ENCODE measurements at places on chromosomes 6 and 20.

GRCh38 chr6:33955566-33955965 lies 151.8 kb upstream of the MLN start:
- DNase-seq: no peak

- DNase-seq: peak; percentile 61
Measured at GRCh38 chr6:328136-328670, 35.9 kb downstream of the DUSP22 start.

GRCh38 chr6:12049165-12049564 lies 37.1 kb downstream of the HIVEP1 start:
- DNase-seq: no peak

GRCh38 chr20:58130156-58130555 lies 98.3 kb downstream of the ANKRD60 start:
- no peak for DNase-seq

DNA sequence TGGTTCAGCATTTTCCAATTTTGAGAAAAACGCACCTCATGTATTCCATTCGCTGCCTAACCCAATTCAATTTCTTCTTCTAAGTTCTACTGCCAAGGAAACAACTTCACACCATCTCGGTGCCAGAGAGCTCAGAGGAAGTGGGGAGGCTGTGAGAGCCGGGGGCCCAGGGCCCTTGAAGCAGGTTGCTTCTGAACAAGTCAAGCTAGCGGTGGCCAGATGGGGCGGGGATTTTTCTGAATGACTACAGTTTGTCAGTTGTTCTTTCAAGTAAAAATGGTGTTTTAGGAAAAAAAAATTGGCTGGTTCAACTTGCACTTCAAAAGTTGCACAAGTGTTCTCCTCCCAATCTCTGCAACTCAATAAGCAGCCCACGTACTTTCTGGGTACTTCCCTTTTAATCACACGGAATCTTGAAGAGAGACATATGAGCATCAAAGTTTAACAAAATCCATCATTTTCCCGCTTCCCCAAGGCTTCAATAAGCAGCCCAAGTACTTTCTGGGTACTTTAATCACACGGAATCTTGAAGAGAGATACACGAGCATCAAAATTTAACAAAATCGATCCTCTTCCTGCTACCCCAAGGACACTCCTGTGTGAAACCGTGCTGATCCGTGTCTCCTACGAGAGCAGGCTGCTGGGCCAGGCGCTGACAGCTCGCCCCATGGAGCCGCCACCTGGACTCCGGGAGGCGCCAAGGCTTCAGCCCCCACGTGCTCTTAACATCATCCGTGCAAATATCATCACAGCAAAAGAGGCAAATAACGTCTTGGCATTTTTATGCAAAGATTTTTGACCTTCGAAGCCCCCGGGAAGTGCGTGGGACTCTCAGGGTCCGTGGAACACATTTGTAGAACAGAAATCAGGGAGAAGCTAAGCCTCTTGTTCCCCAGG lies 186.7 kb upstream of the PDE10A start:
- DNase-seq: no peak

DNA sequence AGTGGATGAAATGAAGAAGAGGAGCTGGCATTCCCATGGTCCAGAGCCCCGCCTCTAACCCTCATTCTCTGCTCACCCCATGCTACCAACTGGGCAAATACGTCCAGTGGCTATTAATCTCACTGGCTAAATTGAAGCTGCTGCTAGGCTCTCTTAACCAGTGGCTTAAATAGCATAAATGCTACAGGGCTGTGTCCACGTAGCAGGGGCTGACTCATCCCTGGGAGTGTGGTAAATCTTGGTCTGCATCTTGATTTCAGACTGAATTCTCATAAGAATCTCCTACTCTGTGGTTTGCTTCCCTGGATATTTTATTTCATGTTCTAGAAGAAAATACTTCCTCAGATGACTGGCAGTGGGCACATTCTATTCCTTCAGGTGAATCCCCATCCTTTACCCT lies 193.1 kb upstream of the ARG1 start:
- no peak for DNase-seq

DNA sequence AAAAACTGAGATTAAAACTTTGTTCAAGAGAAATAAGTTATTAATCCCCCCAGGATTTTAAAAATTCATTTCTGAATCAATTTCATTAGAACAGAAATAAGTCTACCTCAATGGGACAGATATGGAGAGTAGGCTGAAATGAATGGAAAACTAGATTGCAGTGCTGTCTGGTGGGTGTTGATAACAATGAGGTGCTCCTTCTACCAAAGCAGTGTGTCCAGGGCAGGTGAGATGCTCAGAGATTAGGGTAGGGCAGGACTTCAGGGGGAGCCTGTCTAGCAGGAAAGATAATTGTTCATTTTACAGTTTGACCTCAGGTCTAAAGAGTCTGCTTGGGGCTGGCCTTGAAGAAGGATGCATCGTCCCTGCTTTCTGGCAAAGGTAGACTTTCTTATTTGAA lies 38.0 kb upstream of the MYLIP start:
- DNase-seq: no peak

DNA sequence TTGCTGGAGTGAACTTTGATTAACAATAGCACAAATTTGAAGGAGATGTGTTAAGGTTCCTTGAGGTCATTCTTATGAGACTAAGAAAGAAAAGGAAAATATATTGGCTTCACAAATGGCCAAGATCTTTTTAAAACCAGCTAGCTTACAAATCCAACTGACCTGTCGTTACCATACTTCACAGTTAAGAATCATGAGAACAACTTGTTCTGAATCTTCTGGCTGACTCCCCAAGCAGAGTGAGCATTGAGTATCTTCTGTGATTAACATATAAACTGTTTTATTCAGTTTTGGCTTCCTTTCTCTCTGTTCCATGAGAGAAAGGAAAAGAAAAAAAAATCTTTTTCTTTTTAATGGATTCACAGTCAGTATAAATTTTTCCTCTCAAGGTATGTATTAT lies 277.1 kb downstream of the KHDC1L start:
- no peak for DNase-seq

- no peak for DNase-seq
Measured at GRCh38 chr20:23669327-23669726, 19.5 kb downstream of the CST4 start.

GRCh38 chr6:15440040-15440439 lies 194.2 kb downstream of the JARID2 start:
- no peak for DNase-seq

GRCh38 chr6:69801711-69802110 lies 4.9 kb upstream of the LMBRD1 start:
- DNase-seq: no peak

- DNase-seq: peak; percentile 54
Measured at GRCh38 chr20:20365480-20366161, 2.3 kb upstream of the INSM1 start.

DNA sequence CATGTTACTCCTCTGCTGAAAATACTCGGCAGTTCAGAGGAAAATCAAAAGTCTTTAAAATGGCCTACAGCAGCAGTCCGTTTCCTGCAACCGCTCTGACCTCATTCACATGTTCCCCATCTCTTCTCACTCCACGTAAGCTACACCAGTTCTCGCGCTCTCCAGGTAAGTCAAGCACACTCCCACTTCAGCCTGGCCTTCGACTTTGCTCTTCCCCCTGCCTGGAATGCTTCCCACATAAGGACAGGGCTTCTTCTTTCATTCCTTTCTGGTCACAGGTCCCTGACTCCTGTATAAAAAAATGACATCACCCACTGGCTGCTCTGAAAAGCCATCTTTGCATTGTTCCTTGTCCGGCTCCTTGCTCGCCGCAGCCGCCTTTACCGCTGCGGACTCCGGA lies 42.7 kb downstream of the MGME1 start:
- no peak for DNase-seq

DNA sequence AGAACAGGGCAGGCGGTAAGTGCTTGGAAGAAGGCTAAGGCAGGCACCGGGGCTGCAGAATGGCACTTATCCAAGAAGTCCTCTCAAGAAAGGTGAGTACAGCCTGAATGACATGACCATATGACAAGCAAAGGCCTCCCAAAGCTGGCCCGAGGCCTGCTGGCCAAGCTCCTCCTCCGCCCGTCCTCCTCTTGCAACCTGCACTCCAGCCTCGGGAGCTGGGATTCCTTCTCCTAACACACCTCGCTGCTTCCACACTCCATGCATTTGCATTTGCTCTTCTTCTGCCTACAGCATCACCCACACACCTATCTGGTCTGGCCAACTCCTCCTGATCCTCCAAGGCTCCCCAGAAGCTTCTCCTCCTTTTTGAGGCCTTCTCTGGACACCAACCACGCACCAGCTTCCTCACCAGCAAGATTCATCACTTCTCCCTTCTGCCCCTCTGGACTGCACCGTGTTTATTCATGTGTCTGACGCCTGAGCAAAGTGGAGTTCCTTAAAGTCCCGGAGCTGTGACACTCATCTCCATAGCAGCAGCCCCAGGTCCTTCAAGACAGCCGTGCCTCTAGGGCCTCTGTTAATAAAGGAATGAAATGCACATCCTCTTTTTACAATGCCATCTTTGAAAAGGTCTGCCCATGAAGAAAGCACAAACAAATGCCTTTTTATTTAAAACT lies 32.3 kb downstream of the CNKSR3 start:
- DNase-seq: no peak

- DNase-seq: no peak
Measured at GRCh38 chr6:128888444-128889175, 5.7 kb downstream of the LAMA2 start.

GRCh38 chr6:144662812-144663365 lies 377.8 kb downstream of the UTRN start:
- no peak for DNase-seq

- peak; percentile 57 for DNase-seq
Measured at GRCh38 chr6:26032340-26033084, 54.7 kb upstream of the HFE start.

- DNase-seq: no peak
Measured at GRCh38 chr6:1377526-1377925, 11.8 kb upstream of the FOXF2 start.

GRCh38 chr6:51184046-51184445 lies 365.4 kb downstream of the TFAP2B start:
- DNase-seq: no peak

- DNase-seq: no peak
Measured at GRCh38 chr6:39593646-39594045, 131.6 kb downstream of the KIF6 start.

- DNase-seq: peak; percentile 75
Measured at GRCh38 chr6:139161169-139161568, 26.3 kb downstream of the HECA start.

- DNase-seq: no peak
Measured at GRCh38 chr6:257774-258173, 34.5 kb upstream of the DUSP22 start.

DNA sequence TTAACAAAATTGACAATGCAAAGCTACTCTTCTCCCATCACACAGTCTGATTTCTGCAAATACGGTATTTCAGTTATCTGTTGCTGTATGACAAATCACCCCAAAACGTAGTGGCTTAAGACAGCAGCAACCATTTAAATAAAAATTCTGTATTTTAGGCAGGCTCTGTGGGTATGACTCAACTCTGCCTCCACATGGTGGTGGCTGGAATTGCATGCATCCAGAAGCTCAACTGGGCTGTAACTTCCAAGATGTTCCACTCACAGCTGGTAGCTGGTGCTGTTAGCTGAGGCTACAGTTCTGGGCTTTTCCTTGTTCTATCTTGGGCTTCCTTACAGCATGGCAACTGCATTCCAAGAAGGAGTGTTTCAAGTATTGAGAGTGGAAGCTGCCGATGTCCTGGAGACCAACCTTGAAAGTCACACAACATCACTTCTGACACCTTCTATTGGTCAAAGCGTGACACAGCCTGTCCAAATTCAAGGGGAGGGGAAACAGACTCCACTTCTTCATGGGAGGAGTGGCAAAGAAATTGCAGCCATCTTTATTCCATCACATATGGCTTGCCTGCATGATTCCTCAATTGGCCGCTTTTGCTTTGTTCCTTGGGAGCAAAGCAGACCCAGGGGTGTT lies 39.7 kb upstream of the TULP1 start:
- peak; percentile 78 for DNase-seq

DNA sequence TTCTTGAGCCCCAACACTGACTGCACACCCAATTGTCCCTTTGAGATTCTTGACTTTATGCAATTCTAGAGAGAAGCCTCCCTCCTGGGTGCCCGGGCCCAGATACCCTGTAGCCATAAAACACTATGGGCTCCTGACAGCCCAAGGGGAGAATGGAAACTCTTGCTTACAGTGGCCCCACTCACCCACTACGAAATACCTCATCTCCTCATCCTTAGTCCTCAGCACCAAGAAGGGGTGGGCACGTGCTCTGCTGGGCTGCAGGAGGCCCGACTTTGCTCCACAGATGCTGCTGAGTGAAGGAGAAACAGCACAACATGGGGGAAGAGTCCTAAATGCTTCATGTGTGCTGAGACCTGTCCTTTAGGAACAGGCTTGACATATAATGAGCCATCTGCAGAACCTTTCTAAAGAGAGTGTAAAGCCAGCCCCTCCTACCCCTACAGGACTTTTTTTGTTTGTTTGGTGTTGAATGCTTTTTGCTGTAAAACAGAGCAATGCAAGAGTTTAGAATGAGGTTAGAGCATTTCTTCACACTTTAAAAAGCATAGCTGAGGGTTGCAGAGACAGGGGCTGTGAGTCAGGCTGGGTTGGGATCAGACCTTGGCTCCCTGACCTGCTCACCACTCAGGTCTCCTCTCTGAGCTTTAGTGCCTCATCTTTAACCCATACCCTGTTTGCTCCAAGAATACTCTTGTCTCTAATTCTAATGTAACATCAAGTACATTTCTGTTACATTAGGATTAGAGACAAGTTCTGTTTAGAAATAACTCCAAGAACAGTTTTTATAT lies 17.6 kb upstream of the SIRPG start:
- no peak for DNase-seq

GRCh38 chr6:40957616-40958492 lies 81.2 kb downstream of the UNC5CL start:
- DNase-seq: no peak

GRCh38 chr6:112795316-112795715 lies 448.2 kb downstream of the RFPL4B start:
- no peak for DNase-seq

GRCh38 chr6:143107911-143108761 lies 47.4 kb downstream of the AIG1 start:
- DNase-seq: no peak

GRCh38 chr6:143621876-143622605 lies 55.7 kb upstream of the PHACTR2 start:
- DNase-seq: no peak

DNA sequence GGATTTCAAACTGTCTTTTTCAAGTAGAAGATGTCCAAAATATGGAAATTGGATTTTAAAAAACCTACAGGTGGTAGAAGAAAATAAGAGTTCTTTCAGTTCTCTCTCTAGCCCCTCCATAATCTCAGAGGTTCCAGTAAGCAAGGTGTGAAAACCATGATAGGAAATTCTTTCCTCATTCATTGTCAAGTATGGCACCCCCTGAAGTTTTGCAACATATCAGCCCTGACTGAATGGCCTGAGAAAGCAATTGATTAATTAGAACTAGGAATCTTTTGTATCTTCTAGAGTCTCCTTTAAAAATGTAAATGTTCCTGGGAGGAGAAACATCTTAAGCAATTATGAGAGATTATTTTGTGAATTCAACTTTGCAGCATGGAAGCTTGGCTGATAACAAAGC lies 198.7 kb upstream of the STXBP5 start:
- no peak for DNase-seq

- no peak for DNase-seq
Measured at GRCh38 chr20:11170565-11170964, 496.8 kb upstream of the JAG1 start.

GRCh38 chr6:156953127-156953478 lies 175.9 kb downstream of the ARID1B start:
- no peak for DNase-seq
